ENCODE measurements at places on chromosomes 11 and 22.

DNA sequence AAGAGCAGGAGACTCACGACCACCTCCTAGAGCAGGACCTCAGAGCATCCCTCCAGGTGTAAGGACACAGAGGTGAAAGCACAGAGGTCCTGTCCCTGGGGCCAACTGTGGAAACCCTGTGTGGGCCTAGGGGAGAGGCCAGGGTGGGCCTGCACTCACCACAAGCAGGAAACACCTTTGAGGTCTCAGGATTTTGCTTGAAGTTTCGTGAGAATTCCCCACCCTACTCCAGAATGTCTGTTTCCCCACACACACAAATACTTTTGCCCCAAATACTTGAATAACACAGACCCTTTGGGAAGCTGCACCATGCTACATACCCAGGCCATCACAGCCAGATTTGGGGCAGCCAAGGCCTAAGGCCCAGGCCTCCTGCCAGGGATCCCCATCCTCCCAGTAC, 18.1 kb downstream of the SLC43A3 start:
- no peak for DNase-seq

DNA sequence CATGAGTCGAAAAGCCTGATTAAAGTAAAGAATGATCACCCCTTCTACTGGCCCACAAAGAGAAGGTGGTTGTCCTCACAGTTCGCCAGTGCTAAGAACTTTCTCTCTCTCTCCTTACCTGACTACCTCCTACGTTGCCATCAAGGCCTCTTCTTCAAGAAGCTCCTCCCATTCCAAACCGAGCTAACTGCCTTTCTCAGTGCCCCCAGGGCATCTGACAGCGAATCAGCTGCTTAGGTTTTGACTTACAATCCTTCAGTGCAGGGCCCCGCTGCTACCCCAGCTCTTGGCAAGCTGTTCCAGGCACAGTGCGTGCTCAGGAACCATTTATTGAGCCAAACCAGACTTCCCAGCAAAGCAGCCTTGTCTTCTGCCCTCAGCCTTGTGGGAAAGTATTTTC, 5.8 kb downstream of the VSTM5 start:
- no peak for DNase-seq

- DNase-seq = no peak
These were observed 49.3 kb downstream of the BDNF start for GRCh38 chr11:27650988-27651387.

DNA sequence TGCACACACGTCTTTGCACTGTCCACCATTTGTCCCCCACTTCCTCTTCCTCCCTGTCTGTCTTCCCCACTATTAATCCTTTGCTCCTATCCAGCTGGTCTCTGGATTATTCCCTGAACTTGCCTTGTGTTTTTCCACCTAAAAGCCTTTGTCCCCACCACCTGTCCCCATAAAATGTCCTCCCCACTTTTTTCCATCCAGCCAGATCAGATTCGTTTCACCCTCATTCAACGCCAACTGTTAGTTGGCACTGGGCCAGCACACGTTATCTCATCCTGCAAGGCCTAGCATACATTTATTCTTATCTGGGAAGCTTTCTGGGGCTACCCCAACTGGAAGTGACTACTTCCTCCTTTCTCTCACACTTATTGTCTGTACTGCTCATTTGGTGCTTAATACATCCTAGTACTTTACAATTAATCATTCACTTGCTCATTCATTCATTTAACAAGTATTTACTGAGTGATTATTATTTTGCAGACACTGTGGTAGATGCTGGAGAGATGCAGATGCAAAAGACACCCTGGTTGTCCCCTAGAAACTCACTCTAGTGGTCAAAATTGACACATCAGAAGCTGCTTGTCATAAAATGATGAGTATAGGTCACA, 96.2 kb downstream of the RASSF10 start:
- DNase-seq = peak; percentile 68

DNA sequence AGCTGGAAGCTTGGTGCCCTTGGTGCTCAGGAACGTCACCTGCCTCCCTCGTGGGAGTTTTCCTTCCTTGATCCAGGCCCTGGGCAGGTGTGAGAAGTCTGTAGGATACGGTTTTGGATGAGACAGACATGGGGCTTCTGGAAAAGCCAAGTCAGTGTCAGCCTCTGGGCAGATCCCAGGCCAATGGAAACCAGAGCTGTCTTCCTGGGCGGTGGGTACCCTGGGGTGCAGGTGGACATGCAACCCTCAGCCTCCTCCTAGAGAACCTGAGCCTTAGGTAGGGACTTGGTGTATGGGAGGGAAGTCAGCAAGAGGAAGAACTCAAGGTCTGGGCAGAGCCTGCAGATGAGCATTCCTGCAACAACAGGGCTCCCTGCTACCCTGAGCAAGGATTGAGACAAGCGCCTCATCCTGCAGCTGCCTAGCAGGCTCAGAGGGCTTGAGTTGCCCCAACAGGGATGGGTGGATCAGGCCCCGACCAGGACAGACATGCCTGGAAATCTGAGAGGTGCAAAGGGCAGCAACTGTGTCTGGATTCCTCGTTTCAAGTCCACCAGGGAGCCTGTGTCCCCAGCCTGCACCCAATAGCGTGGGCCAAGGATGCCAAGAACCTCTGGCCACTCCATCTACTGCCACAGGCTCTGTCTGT, 37.6 kb upstream of the SYT13 start:
- DNase-seq = no peak

GRCh38 chr11:94533206-94533605, 10.5 kb upstream of the FUT4 start:
- DNase-seq = no peak
